ENCODE measurements at places on chromosomes 6 and 20.

GRCh38 chr6:135586388-135586787 is 88.8 kb upstream of the AHI1 start:
- DNase-seq = no peak

DNA sequence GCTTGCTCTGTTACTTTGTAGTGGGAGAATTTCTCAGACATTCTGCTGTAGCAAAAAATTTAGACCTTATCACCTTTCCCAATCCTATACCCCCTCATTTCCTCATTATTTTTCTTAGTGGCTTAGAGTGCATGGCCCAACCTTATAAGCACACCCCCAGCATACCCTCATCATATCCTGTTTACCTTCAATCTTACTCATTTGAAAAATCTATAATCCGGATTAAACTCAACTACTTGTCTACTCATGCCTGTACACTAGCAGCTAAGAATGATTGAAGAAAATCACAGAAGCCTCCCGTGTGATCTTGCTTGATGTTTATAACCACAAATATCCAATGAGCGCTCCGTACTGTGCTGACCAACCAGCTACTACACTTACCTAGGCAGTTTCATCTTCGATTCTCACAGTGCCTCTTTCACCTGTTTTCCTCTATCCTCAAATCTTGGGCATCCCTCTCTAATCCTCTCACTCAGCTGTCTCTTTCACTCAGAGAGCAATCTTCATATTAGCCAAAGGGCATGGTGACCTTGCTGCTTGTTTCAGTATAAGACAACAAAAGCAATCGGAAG is 36.6 kb downstream of the AIG1 start:
- DNase-seq = no peak

GRCh38 chr20:46844965-46845364 is 49.7 kb upstream of the EYA2 start:
- no peak for DNase-seq

DNA sequence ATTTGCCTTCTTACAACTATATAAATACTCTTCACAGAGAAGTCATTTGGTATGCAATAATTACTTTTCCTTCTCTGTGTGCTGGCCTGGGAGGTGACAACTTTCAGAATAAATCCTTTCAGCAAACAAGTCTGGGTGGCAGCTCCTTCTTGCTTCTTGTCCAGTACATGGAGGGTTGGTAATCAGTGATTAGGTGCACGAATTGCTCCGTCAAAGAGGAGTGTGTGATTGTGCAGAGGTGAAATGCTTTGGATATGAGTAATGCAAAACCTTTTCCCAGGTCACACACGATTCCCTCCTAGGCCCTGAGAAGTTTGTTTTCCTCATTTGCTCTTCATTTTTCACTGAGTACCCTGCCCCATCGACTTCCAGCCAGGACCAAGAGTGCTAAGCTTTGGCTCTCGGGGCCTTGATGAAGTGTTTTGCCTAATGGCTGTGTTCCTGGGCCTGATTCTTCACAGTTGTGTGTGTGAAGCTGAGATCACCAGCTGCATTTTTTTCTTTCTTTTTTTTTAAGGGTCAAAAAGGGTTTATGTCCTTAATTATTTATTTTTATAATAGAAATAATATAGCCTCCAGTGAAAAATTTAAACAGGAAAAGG is 216.5 kb downstream of the ZMYND8 start:
- no peak for DNase-seq

DNA sequence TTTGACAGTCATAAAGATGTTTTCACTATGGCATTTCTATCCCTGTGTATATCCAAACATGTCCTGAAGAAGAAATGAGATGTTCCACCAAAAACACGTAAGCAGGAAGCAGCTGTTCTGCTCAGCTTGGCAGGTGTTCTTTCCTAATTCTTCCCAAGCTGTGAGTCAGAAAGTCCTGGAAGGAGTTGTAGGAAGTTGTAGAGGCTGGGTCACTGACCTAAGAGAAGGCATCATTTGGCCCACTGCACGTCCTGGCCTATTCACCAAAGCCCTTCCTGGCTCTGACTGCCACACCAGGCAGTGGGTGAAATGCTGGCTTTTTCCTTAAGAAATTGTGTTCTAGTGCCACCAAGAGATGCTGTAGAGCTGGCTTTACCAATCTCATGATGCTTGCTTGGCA is 40.3 kb downstream of the STX11 start:
- no peak for DNase-seq

- DNase-seq = no peak
Observed at GRCh38 chr6:75230484-75231325, 12.9 kb downstream of the COX7A2 start.

GRCh38 chr6:13013681-13014503 is 297.3 kb downstream of the PHACTR1 start:
- no peak for DNase-seq

GRCh38 chr6:11974089-11974488 is 38.0 kb upstream of the HIVEP1 start:
- no peak for DNase-seq

DNA sequence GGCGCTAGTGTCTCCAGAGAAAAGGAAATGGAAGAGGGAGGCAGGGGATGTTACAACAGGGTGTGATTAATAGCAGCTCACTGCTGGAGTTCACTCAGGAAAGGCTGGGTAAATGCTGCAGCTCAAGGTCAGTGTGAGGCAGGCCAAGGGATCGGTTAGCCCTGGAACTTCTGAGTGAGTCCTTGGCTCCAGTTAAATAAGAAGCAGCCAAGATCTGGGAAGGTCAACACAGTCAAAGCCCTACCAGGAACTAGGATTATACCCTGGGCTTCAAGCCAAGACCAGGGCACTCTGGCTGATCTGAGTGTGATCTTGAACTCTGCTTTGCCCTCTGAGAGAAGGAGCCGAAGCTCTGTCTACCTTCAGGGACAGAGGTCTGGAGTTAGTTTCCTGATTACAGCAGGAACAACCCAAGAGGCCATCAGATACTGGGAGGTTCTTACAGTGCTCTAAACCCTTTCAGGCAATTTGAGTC is 44.3 kb downstream of the TPD52L1 start:
- DNase-seq = no peak

- no peak for DNase-seq
Observed at GRCh38 chr6:85360794-85361642, 88.9 kb upstream of the NT5E start.

DNA sequence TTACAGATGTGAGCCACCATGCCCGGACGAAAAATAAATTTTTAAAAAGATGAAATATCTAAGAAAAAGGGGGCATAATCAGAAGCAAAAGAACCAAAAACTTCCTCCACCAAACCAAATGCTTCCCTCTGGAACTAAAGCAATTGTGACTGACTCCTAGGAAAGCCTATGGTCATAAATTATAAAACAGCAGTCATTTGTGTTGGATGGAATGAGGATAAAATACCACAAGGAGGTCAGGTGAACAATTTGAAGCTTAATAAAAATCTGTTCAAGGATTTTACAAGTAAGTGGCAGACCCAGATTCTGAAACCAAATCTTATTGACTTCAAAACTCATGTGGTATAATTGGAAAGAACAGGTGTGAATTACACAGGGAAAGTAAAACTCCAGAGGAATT is 114.5 kb downstream of the KIF13A start:
- DNase-seq = no peak

GRCh38 chr6:15389084-15389764 is 143.4 kb downstream of the JARID2 start:
- DNase-seq = no peak

DNA sequence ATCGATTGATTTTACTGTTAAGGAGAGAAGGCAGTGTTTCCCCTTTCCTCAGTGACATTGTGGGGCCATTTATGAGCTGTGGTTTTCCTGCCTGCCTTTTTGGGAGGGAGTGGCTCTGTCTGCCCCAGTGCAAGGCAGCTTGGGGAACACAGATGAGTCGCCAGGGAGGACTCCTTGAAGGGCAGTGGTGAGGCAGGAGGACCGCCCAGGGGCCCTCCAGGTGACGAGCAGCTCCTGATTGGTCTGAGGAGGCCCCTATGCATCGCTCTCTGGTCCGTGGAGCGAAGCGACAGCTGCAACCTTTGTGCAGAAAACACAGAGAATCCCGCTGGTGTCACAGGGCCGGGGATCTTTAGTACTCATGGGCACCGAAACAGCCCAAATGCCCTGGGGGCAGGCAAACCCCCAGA is 100.3 kb downstream of the TMEM242 start:
- no peak for DNase-seq

- DNase-seq = no peak
Observed at GRCh38 chr6:148830614-148831013, 83.8 kb downstream of the UST start.

- DNase-seq = no peak
Observed at GRCh38 chr20:32674362-32674789, 635 bp upstream of the C20orf203 start.

DNA sequence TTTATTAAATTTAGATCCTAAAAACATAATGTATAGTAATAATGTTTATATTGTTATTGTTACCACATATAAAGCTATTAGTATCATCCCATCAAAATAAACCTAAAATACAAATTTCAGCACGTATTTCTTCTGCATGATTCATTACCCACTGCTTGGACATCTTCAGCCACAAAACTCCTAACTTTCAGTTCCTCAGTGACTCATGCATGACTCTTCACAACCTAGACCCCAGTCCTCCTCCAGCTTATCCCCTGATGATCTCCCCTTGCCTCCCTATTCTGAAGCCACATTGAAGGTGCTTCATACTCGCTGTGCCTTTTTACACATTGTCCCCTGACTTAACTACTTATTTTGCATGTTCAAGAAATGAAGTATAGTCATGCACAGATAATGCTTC is 11.2 kb upstream of the GPRC6A start:
- no peak for DNase-seq

DNA sequence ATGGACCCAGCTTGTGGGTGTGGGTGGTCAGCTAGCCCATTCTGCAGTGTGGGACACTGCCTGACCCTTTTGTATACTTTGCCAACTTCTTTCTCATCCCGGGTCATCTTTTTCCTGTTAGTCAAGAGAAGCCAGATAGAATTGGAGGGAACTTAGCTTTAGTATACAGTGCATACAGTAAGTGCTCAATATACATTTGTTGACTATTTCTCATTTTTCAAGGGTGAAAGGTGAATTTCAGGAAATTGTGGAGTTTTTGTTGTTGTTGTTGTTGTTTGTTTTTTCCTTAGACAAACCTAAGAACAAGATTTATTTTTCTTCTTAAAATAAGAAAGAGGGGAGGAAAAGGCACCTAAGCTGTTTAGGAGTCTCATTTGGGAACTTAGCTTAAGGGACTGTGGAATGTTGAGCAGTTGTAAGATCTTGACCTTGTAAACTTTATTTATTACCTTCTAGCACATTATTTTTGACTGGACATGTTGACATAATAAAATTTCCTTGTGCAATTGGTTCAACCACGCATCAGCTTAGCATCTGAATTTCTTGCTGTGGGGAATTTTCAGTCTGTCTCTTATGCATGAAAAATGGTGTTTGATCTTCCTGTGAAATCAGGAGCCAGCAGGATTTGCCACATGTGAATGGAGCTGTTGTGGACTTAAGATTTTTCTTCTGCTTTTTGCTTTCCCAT is 113.6 kb downstream of the ARID1B start:
- DNase-seq = no peak

DNA sequence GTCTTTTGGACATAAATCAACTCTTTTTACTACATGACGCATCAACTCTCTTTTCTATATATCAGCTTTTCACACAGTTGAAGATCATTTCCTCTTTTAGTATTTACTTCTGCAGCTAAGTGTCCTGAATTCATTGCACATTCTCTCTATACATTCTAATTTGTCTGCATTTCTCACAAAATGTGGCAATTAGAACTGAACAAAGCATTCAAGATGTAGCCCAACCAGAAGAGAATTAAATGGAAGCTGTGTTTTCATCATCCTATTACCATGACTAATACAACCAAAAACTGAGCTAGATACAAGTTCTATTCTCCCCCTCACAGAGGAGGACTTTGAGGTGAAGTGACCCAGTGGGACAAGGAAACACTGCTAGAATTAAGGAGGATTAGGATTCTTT is 86.9 kb downstream of the PLCG1 start:
- no peak for DNase-seq

DNA sequence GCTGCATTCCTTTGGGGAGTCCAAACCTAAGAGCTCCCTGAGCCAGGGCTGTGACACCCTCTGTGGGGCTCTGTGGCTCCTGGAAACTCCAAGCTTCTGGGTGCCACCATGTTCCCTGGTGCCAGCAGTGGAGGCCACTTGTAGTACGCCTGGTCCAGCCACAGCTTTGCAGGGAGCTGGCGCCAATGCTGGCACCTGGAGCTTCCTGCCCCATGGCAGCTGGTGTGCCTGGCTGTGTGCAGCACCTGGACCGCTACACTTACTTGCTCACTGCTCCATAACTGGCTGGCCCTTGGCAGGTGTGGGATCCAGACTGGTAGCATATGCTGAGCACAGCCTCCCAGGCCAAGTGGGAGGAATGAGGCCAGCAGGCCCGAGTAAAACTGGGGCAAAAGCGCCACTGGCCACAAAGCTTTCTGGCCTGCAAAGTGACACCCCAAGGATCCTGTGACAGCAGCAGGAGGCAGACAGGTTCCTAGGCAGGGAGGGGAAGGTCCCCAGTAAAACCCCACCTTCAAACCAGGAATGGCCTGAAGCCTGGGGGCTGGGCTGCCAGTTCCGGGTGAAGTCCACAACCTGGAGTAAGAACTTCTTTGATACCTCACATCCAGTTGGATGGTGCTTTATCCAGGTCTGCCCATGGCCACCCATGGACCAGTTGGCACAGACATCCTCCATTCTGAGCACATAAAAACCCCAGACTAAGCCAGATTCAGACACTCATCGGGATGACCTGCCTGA is 461.0 kb downstream of the TBC1D32 start:
- no peak for DNase-seq

- no peak for DNase-seq
Observed at GRCh38 chr6:40349901-40350746, 237.0 kb downstream of the LRFN2 start.

- DNase-seq = no peak
Observed at GRCh38 chr6:150150821-150151646, 8.2 kb downstream of the PPP1R14C start.

DNA sequence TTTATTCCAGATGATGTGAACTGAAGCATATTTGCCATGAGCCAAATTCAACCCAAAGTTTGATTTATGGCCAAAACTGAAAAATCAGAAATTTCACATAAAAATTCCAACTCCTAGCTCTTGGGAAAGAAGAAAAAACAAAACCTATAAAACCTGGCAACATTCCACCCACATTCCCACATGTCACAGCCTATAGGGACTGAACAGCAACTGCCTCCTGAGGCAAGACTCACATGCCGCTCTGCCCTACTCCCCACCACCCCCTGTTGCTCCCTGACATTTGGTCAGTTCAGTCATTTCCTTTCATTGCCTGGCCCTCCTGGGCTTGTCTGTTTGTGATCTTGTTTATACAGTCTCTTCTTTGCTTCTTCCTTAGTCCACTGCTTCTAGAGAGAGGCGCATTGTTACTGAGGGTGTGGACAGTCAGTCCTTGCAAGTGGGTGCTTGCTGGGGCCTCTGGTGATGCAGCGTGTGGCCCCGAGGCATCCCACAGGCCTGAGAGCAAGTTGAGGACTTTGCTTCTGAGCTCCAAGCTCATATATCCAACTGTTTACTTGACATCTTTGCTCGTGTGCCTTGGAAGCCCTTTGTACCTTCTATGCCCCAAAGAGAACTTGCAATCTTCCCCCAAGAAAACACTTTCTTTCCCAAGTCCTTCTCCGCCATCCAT is 31.4 kb downstream of the NFATC2 start:
- no peak for DNase-seq

- DNase-seq = no peak
Observed at GRCh38 chr6:23021487-23021886, 452.1 kb downstream of the HDGFL1 start.
